Activated T-helper 1 cell treated with anti-CD3 and anti-CD28 coated beads, Interleukin-2, amount 50 U/mL, for 16 hours (primary cell): ENCODE measurements at places on chromosomes 12 and 14.

DNA sequence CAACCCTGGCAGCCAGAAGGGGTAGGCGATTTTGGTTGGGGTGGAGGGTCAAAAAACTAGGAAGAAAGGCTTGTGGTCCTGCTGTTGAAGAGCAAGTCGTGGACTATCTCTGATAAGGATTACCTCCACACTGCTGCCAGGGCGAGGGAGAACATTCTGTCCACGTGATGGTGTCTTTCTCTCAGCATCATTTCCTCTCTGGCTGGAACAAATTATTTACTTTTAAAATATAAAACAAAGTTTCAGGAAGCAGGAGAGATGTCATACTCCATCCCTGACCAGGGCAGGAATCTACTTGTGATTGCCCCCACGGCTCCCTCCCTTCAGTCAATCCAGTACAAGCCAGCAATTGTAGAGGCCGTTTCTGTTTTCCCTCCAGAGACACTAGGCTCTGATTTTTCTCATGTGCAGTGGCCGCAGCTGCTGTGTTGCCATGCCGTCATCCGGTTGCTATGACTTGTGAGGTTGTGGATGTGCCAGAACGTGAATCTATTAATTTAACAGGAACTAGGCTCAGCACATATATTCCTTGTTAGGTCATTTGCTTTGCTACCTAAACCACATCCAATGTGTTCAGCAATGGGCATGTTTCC lies 61.5 kb upstream of the PTGR2 start:
- no peak for DNase-seq

DNA sequence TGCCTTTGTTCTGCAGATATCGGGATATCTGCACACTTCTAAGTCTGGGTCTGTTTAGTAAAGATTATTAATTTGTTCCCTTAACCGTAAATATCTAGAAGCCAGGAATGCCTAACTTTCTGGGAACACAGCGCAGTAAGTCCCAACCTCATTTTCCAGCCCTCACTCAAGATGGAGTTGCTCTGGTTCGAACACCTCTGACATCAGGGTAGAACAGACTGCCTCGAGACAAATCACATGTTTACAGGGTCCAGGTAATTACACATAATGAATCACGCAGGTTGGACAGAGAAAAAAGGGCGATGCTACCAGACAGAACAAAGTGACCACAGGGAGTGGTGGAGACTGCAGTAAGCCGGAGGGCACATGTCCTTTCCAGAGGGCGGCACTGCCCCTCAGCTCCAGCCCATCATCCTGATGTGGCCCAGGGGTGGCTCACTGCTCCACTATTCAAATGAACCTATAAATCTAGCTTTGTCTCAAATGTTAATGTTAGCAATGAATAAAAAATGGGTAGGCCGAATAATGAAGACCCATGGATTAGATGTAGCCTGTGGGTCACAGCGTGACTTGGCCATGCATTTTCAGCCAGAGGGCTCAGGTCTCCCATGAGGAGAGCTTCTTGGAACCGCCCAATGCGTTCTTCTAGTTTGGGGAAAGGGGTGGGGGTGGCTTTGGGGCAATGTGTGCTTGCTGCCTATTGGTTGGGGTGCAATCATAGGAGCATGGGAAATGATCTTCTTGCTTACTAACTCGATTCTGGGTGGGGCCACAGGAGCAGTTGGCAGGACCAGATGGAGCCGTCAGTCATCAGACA lies 159.0 kb upstream of the SFSWAP start:
- DNase-seq, result no peak

DNA sequence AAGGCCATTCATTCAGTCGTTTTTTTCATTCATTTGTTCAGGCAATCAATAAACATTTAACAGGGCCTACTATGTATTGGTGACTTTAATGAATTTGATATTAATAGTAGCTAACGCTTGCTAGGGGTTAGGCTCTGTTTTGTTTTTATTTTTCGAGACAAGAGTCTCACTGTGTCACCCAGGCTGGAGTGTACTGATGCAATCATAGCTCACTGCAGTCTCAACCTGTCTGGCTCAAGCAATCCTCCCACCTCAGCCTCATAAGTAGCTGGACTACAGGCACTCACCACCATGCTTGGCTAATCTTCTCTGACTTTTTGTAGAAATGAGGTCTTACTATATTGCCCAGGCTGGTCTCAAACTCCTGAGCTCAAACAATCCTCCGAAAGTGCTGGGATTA lies 25.6 kb upstream of the MED13L start:
- DNase-seq, result no peak

- no peak for DNase-seq
These were observed 2.4 kb upstream of the TCL1B start for GRCh38 chr14:95683793-95684192.

- DNase-seq, result no peak
These were observed 28.1 kb downstream of the BTBD7 start for GRCh38 chr14:93304771-93305170.

- no peak for DNase-seq
These were observed 74.4 kb upstream of the TRHDE start for GRCh38 chr12:72197790-72198189.

DNA sequence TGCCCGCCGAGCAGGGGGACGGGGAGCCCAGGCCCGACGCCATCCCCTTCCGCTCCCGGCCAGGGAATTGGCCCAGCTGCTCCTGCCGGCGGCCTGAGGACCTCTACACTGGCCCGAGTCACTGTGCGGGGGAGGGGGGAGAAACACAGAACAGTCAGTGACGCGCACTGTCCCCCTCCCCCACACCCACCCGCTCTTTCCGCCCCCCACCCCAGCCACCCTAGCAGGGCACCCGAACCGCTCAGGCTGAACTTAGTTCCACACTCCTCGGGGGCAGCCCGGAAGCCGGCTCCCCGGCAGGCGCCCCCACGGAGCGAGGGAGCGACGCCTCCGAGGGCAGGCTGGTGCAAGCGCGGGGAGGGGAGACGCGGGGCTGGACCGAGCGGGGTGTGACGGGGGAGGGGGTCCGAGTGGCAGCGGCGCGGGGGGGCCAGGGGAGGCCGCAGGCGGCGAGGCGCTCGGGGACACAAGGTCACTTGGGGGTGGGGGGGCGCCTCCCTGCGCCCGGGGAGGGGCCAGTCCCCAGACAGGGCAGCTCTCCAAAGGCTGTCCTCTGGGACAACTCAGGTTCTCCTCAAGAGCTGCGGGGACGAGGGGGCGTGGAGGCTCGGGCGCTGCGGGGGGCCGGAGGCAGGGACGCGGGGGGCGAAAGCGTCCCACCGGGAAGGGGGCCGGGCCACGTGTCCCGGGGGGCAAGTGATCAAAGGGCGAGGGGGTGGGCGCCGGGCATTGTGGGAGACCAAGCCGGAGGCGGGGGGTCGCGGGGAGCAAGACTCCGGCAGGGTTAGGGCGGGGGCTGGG lies 648 bp downstream of the CHD4 start:
- DNase-seq, result peak; percentile 43
